Panc1 (cell line): ENCODE measurements at places on chromosomes 7 and 10.

DNA sequence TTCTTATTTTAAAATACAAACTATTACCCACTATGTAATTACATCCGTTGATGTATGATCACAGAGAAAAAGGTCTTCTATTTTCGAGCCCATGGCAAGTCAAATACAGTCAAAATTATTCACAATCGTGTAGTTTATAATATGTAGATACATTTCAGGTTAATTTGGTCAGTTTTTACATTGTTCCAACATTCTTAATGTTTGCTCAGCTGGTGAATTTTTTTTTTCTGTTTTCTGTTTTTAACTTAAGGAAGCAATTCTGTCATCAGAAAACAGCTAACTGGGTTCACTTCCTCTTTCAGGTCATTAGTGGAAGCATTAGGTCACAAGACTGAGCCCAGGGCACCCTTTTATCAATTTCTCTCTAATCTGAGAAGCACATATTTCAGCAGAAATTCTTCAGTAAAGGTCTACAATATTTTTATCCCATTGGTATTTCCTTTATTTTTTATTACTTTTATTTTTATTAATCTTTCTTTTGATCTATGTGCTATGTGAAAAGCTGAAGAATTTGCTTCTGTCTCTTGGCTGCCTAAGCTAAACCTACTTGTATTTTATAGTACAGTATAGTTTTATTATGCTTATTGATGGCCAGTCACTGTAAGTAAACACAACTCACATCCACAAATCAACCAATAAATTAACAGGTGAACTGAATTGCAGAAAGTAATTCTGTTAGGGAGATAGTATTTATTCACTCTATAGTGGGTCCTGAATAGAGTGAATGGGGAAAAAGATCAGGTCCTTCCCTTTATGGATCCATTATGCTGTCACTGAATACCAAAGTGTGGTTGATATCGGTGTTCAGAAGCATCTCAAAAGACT is 84.6 kb downstream of the ICA1 start:
- no peak for DNase-seq

DNA sequence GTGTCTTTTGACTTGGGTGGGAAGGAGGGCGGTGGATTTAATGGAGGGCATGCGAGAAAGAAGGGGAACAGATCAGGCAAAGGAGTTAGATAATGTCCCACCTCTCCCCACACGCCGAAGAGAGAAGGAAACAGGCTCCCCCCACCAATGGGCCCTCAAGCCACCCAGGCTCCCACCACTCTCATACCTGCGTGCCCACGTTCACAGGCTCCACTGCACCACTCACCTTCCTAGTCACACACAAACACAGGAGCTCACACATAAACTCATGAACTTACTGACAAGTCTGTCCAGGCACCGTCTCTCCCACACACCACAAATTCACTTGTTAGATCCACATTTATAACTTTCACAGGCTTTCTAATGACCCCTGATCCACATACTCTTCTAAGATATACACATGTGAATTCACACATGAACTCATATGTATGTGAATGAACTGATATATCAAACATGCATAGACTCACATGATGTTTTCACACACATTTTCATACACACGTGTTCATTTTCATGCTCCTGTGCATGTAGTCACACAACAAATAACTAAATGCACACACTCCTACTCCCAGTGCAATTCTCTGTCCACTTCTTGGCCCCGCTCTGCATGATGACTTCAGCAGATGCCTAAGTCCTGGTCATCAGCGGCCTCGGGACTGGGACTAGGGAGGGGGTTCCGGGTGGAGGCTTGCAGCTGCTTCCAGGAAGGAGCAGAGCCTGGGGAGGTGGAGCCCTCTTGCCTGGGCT is 1.5 kb downstream of the LZTS2 start:
- no peak for DNase-seq

- no peak for DNase-seq
Observed at GRCh38 chr7:44631458-44632115, 25.2 kb downstream of the OGDH start.

DNA sequence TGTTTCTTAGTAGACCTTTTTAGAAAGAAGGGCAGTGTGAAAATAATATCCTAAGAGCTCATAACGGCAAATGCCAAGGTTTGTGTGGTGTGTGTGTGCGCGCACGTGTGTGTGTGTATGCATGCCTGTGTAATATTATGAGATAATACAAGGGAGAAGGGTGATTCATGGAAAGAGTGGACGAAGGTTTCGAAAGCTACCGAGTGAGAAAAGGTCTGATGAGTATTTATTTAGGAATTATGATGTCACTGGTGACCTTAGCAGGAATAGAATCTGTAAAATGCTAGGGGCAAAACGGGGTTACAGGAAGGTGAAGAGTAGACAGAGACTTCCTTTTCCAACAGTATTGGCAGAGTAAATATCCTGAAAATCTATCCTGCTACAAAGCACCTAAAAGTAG is 107.3 kb downstream of the AHR start:
- DNase-seq, result peak; percentile 64

DNA sequence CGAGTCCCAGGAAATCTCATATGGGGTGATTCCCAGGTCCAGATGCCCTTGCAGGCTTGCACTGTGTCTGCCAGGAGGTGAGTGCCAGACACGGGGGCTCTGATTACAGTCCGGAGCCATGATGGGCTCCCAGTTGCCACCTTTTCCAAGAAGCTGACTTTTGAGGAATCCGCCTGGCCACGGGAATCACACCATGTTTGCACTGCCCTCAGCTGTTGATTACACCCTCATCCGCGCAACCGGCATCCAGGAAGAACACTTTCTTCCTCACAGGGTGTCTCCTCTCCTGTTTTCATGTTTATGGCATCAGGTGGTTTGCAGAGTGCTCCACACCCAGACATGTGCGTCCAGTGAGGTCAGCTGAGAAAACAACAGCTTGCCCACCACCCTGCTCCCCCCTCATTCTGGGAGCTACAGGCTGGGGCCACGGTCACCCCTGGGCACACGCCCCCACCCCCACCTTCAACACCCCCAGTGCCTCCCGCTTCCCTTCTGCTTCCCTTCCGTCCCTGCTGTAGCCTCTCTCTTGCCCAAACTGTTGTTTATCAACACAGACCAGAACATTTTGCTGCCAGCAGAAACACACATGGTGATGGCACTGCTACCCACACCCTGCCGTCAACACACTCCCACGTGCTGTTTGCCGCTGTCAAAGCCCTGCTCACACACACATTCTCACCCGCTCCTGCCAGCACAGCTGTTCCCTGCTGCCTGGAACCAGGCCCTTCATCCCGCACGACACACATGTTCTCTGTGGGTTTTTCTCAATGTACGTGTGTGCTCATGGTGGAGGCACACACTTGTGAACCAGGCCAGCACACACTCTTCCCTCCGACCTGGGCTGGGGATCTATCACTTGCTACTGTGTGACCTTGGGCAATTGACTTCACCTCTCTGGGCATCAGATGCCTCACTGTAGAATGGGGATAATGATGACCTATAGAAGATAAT is 35.8 kb downstream of the DDIT4 start:
- DNase-seq, result no peak
